ENCODE measurements at places on chromosomes 1 and 21.

DNA sequence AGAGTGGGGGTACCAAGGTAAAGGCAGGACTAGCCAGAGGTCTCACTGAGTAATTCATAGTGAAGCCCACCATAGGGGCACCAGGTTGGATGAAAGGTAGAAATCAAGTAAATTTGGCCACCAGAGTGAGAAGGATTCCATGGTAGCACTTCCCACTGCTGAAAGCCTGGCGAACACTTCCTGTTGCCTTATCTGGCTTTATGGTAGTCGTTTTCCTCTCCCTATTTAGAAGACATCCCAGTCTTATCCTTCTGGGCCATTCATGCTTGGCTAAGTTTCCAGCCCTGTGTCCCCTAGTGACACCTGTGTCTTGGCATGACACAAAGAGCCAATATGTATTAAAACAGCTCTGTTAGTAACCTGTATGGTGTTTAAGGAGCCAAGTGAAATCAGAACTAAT lies 74.3 kb upstream of the SIPA1L2 start:
- DNase-seq = no peak

GRCh38 chr1:69932760-69933159 lies 272.6 kb downstream of the LRRC40 start:
- no peak for DNase-seq

GRCh38 chr1:172885971-172886370 lies 164.8 kb downstream of the TNFSF18 start:
- DNase-seq = no peak

- no peak for DNase-seq
Observed at GRCh38 chr1:98732985-98733781, 71.7 kb downstream of the SNX7 start.

GRCh38 chr1:101139130-101139529 lies 97.7 kb upstream of the S1PR1 start:
- DNase-seq = no peak

DNA sequence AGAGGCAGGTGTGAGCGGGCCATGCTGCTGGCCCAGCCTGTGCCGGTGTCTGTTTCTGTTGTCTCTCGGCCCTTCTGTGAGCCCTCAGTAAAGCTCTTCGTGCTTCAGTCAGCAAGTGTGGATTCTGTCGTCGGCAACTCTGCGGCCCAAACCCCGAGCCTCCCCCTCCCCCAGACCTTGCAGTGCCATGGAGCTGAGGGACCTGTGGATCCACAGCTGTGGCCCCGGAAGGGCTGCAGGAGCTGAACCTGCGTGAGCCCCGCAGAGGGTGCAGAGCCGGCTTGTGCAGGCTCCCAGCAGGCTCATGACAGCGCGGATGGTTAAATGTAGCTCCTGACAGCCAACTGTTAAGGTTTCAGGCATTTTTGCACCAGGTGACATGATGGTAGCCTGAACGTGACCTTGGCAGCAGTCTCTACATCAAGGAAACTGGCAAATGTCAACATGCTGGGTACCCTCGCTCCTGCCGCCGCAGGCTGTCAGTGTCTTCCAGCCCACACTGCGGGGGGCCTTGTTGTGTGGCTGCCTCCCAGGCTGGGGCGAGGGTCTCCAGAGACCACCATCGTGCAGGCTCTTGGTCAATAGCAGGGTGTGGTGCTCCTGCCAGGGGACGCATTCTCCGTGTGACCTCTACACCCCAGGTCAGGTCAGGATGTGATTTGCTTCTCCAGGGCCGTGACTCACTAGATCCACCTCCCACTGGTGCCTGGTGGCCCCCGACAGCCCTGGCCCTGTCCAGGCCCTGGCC lies 7.0 kb downstream of the LRRC3 start:
- DNase-seq = no peak

GRCh38 chr1:179867493-179868330 lies 9.9 kb downstream of the TOR1AIP2 start:
- no peak for DNase-seq

GRCh38 chr1:189681252-189681919 lies 796.3 kb downstream of the BRINP3 start:
- no peak for DNase-seq

DNA sequence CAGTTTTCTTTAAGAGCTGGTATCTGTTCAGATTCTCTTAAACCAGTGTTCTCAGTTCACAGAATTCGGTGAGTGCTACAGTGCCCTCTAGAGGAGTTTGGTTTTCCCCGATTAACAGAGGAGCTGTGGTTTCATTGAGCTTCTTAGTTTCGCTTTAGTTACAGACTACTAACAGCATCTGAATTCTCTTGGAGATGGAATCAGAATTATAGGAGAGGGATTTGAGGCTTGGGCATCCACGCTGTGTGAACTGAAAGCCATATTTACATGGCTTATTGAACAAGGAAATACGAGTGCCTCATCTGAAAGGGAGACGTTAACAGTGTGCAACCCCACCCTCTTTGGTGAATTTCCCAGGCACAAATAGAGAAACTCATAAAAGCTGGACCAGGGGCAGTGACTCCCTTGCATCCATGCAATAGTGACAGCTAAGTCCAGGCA lies 202.0 kb downstream of the USH2A start:
- DNase-seq = peak; percentile 86

GRCh38 chr1:910881-911721 lies 12.6 kb upstream of the SAMD11 start:
- no peak for DNase-seq

GRCh38 chr1:178649582-178650350 lies 75.3 kb upstream of the RALGPS2 start:
- no peak for DNase-seq

DNA sequence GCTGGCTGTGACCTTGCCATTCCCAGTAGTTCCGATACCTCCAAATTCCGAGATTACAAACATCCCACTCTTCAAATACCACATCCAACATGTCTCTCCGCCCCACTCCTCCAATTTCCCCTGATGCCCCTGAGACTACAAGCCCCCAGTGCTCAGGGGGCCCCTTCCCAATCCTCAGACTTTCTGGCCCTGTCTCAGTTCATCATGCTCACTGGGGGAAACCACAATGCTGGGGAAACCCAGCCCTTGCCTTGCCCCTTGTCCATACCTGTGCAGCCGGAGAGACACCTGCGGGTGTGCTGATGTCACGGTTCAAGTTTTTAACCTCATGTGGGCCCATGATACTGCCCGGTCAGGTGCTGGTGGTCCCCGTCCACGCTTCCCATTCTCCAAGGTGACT lies 226.6 kb downstream of the CAMTA1 start:
- DNase-seq = no peak

- no peak for DNase-seq
Observed at GRCh38 chr1:104953555-104953954, 1203.9 kb downstream of the AMY1C start.

DNA sequence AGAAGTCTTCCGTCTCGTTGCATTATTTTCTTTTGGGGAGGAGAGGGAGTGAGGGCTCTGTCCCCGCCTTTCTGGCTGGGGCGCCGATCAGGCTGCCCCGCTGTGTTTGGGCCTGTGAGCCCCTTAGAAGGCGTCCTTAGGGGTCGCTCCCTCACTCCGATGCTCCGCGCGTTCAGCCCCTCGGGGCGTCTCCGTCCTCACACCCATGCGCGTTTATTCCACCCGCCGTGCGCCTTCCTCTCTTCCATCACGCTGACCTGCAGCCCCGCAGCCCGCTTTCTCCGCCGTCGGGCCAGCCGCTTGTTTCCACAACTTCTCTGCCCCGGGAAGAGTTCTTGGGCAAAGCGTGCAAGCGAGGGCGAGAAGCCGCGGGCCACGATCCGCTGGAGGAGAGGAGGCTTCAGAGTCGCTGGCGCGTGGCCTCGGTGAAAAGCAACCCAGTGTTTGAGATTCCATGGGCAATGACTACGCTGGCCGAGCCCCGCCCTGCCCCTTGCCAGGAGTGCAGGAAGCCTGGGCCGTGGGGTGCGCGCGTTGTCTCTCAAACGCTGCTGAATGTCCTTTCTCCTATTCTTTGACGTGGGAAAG lies 27.7 kb downstream of the TRIM11 start:
- DNase-seq = no peak

- DNase-seq = no peak
Observed at GRCh38 chr1:29254346-29254745, 18.0 kb downstream of the PTPRU start.

DNA sequence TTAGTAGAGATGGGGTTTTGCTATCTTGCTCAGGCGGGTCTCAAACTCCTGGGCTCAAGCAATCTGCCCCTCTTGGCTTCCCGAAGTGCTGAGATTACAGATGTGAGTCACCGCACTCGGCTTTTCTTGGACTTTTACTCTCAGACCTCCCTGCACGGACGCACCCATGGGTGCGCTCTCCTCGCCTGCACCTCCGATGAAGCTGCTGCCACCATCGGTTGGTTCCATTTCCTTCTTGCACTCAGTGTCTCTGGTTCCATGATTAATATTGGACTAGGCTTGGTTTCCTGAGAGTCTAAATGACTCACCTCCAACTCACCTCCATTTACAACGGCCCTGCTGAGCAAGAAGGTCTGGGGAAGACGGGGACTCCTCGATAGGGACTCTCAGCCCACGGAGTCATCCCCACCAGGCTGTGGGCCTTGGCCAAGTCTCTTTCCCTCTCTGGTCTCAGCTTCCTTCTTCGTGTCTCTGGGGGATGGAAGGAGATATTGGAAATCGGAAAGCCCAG lies 6.7 kb upstream of the TNFRSF8 start:
- DNase-seq = no peak

- DNase-seq = no peak
Observed at GRCh38 chr1:204972426-204972825, 70.6 kb upstream of the CNTN2 start.

GRCh38 chr1:156033011-156033410 lies 12.3 kb upstream of the SSR2 start:
- DNase-seq = no peak

GRCh38 chr1:40064797-40065499 lies 24.4 kb downstream of the CAP1 start:
- no peak for DNase-seq

GRCh38 chr21:46594276-46594675 lies 10.6 kb downstream of the S100B start:
- no peak for DNase-seq

GRCh38 chr1:23122023-23122748 lies 46.5 kb downstream of the LUZP1 start:
- peak; percentile 55 for DNase-seq

DNA sequence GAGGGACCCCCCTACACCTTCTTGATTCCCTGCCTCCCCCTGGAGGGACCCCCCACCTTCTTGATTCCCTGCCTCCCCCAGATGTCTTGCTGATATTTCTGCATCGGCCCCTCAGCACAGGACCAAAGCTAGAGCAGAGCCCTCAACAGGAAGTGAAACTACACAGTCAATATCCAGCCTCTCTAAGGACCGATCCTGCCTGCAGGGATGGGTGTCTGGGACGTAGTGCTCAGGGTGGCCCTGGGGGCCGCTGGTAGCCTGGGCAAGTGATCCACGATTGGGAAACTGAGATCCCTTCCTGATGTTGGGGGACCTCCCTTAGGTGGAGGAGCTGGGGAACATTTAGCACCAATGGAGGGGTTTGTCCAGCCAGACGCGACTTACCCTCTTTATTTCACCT lies 3.9 kb upstream of the LEFTY2 start:
- no peak for DNase-seq

DNA sequence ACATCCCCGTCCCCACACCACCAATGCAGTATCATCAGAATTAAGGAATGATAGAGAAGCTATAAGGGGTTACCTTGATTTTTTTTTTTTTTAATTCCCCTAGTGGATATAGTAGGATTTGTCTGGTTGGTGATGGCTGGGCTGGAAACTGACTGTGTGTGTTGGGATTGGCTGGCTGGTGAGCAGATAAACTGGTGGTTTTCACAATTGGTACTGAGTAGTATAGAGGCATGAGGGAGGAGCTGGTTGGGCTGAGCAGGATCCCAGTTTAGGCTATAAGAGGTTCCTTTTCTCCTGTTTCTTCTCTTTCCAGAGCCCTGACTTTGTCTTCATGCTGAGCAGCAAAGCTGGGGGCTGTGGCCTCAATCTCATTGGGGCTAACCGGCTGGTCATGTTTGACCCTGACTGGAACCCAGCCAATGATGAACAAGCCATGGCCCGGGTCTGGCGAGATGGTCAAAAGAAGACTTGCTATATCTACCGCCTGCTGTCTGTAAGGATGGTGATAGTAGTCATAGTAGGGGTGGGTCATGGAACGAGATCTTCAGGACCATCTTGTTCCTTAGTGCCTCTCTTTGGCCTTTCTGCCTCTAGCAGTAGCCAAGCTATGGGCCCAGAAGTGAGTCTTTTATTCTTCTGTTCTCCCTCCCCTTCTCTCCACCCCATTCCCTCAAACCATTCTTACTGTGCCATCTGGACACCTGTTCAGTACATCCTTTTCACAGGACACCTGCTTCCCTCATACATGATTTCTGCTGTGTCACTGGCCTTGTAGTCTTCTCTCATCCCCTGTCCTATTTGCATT lies 26.9 kb downstream of the RAD54L start:
- no peak for DNase-seq

GRCh38 chr1:113373644-113374043 lies 16.7 kb upstream of the MAGI3 start:
- DNase-seq = no peak

DNA sequence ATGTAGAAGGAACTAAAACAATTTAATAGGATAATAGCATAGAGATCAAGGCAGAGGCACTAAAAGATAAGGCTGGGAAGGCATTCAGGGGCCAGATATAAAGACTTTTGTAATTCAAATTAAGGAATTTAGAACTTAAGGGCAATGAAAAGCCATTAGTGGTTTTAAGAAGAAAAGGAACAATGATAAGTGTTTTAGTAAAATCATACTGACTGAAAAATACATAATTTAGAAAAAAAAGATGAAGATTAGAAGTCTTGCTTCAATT lies 14.1 kb upstream of the RGS2 start:
- DNase-seq = no peak

DNA sequence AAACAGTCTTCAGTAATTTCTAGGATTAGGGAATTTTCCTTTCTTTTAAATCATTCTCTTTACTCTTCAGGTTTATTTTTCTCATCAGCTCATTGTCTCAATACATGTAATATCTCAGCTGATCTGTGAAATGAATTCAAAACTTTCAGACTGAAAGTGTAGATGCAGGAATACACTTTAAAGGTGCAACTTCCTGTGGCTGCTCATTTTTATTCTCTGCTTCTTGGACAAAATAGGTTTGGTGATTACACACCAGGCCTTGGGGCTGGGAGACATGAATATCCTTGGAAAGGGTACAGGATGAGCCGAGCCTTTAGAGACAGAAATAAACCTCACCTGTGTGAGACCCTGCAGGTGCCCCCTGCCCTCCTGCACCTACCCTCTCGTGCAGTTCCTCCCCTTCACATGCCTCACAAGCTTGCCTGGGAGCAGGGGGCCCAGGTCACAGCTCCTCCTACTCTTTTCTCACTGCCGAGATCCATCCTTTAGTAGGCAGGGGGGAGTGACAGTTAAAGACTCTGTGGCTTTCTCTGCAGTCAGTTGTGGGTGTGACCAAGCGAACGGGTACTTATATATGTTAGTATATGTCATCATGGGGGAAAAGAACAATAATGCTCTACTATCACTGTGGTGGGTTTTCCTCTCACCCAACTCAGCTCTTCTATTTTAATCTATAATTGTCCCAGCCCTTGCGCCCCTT lies 23.6 kb downstream of the XCL2 start:
- no peak for DNase-seq
